ENCODE measurements at places on chromosomes 13 and 19. TPM values are rescaled to one million over a fixed set of nuclear protein-coding genes. Genes with fewer than 3 reads are reported as not detected.

Gene ADGRE2
- 0.60 TPM for total RNA-seq

Gene TSKS
- under 0.01 TPM for total RNA-seq

Gene ZBTB45
- total RNA-seq = 3.7 TPM

Gene ATP8B3
- total RNA-seq = 0.65 TPM

Gene ATP11A
- 18.8 TPM for total RNA-seq

Gene TSSK6
- total RNA-seq = 0.65 TPM

Gene DAPK3
- 113 TPM for total RNA-seq

Gene ONECUT3
- total RNA-seq = not detected

Gene CRTC1
- total RNA-seq = 0.79 TPM

Gene RTBDN
- total RNA-seq = not detected

Gene TMEM205
- 105 TPM for total RNA-seq

Gene SLITRK6
- total RNA-seq = not detected

Gene KLHL1
- total RNA-seq = not detected

Gene CLEC11A
- total RNA-seq = 2.6 TPM

Gene ZNF534
- not detected for total RNA-seq

Gene GIPC3
- total RNA-seq = 0.65 TPM

Gene SPTBN4
- total RNA-seq = 0.22 TPM

Gene ZNF569
- total RNA-seq = 5.2 TPM

Gene KIRREL2
- total RNA-seq = not detected

Gene SPRY2
- 10.2 TPM for total RNA-seq

Gene NDUFA11
- 219 TPM for total RNA-seq

Gene SLC46A3
- total RNA-seq = 0.99 TPM

Gene RNF17
- total RNA-seq = 0.20 TPM

Gene MATK
- total RNA-seq = 0.22 TPM

Gene ZNF441
- 6.5 TPM for total RNA-seq

Gene MUC16
- total RNA-seq = under 0.01 TPM

Gene CEACAM19
- 0.44 TPM for total RNA-seq

Gene IGFLR1
- total RNA-seq = 0.20 TPM

Gene SMIM44
- total RNA-seq = not detected

Gene CGB8
- total RNA-seq = not detected

Gene HSD11B1L
- total RNA-seq = 6.1 TPM

Gene CALR3
- not detected for total RNA-seq

Gene ZNF813
- total RNA-seq = 4.4 TPM

Gene ADGRE3
- not detected for total RNA-seq

Gene RFC3
- total RNA-seq = 7.6 TPM

Gene ANKRD27
- total RNA-seq = 31.9 TPM

Gene TMEM150B
- not detected for total RNA-seq

Gene VSTM2B
- not detected for total RNA-seq

Gene AP1M2
- total RNA-seq = not detected

Gene DLEU7
- total RNA-seq = not detected

Gene IGFL3
- not detected for total RNA-seq

Gene DAND5
- under 0.01 TPM for total RNA-seq

Gene POSTN
- total RNA-seq = 55.1 TPM

Gene FOXA3
- under 0.01 TPM for total RNA-seq

Gene ZNF681
- 1.8 TPM for total RNA-seq

Gene ADGRL1
- total RNA-seq = 3.3 TPM

Gene INSL3
- not detected for total RNA-seq

Gene ZNF600
- total RNA-seq = 2.2 TPM

Gene MEIOSIN
- not detected for total RNA-seq

Gene B9D2
- 6.9 TPM for total RNA-seq

Gene HNRNPUL1
- 42.1 TPM for total RNA-seq

Gene CEACAM3
- total RNA-seq = not detected

Gene TINCR
- total RNA-seq = under 0.01 TPM

Gene LRRC63
- under 0.01 TPM for total RNA-seq

Gene BST2
- 10.5 TPM for total RNA-seq

Gene KCNN1
- total RNA-seq = 0.22 TPM
